CD4-positive, alpha-beta T cell treated with Interleukin-15 for 4 hours (primary cell): ENCODE measurements at places on chromosomes 6 and 20.

- no peak for DNase-seq
Observed at GRCh38 chr20:7323957-7324356, 556.5 kb downstream of the BMP2 start.

DNA sequence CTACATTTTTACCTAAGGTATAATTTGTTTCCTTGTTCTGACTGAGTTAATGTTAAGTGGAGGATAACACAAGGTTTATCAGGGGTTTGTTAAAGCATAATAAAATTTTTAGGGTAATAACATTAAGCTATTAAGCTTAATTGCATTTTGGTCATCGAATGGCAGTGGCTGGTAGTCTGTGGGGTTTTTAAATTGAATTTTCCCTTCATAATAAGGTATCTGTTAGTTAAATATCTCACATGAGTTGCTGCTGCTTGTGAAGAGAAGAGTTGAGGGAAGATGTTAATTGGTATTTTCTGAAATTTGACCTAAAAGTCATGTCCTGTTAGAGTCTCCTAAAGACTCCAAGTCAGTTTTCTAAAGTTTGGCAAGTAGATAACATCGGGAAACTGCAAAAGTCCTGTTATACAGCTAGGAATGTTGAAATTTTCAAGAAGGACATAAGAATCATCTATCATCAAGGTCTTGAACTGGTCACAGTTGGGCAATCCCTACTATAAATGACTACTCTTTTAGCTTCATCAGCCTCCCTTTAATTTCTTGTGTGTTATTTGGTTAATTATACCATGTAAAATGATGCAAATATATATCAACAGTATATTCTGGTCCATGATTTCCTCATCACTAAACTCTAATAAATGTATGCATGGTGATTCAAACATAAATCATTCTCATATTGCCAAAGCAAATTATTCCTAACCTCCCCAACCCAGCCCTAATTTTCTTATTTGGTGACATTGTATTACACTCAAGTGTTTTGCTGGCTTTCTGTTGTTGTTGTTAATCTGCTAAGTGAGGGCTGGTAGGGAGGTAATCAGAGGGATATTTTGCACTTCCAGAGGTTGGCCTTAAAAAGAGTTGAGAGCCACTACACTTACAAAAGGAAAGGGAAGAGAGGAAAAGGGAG, 64.0 kb downstream of the MAP3K5 start:
- DNase-seq: no peak

- DNase-seq: no peak
Observed at GRCh38 chr6:2063547-2063946, 181.9 kb downstream of the GMDS start.

- no peak for DNase-seq
Observed at GRCh38 chr6:142399739-142400138, 97.9 kb downstream of the ADGRG6 start.

DNA sequence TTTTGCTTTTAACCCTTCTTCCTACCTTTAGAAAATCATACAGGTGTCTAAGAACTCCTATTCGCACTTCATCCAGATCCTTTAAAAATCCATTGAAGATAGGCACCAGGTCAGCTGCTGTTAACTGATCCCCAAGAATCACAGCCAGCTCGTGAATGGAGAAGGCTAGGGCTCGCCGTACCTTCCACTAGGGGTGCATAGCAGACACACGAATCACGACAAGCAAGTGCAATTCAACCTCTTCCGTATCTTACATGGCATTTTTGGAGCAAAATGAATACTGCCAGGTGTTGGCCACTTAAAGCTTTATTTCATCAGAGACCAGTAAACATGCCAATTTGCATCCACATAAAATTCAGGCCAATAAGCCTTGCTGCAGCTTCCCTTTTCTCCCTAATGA, 10.8 kb upstream of the ANKRD60 start:
- DNase-seq: no peak

DNA sequence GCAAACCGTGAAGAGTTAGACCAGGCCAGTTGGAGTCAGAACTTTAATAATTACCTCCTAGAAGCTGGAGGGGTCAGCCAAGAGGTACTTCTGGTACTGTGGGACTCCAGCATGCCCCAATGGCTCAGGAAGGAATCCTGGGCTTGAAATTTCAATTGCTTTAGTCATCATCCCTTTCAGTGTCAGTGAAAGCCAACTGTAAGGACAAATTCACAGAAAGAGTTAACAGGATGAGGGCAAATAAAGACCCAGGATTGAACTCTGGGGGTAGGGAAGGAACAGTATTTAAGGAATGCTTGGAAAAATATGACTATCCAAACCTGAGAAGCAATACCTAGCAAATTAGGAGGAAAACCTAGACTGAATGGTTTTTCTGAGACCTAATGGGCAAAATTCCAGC, 735.1 kb upstream of the MARCKS start:
- DNase-seq: no peak

- DNase-seq: no peak
Observed at GRCh38 chr20:31578448-31579138, 26.5 kb upstream of the ID1 start.

DNA sequence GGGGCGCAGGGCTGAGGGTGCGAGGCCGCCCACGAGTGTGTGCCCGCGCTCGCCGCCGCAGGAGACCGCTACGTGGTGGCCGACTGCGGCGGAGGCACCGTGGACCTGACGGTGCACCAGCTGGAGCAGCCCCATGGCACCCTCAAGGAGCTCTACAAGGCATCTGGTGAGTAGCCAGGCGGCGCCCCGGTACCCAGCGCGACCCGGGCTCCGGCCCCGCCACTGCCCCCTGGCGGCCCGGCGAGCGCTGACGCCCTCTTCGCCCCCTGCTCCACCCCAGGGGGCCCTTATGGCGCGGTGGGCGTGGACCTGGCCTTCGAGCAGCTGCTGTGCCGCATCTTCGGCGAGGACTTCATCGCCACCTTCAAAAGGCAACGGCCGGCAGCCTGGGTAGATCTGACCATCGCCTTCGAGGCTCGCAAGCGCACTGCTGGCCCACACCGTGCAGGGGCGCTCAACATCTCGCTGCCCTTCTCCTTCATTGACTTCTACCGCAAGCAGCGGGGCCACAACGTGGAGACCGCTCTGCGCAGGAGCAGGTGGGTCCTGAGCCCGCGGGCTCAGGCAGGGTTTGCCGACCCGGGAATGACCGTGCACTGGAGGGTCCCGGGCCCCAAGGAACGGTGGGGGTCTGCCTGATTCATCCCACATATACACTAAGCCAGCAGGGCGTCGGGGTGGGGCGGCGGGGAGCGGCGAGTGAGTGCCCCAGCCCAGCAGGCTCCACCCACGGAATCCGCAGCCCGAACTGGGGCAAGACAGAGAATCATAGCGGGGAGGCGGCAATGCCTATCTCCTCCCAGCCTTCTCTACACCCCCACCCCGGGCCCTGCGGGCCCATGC, 17.4 kb downstream of the HSPA12B start:
- DNase-seq: peak; percentile 12

- DNase-seq: peak; percentile 43
Observed at GRCh38 chr6:105459049-105459448, 56.2 kb upstream of the PREP start.

GRCh38 chr20:52342913-52343312, 151.3 kb upstream of the ZFP64 start:
- peak; percentile 13 for DNase-seq

DNA sequence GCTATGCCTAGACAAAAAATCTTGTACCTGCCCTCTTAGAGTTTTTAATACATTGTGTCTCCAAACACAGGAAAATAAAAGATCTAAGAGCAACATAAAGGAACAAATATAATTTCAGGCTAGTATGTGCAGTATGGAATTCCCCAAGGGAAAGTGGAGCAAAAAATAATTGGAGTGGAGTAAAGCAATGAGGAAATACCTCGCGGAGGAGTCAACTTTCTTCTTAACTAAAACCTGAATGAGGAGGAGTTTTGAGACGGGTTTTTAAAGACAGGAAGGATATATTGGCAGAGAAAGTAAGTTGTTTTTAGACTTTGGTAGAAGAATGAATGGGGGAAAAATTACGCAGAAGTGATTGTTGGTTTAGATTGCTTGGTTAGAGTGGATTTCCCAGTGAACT, 14.0 kb downstream of the HIVEP1 start:
- DNase-seq: no peak

- DNase-seq: no peak
Observed at GRCh38 chr20:8223091-8223870, 91.2 kb downstream of the PLCB1 start.

DNA sequence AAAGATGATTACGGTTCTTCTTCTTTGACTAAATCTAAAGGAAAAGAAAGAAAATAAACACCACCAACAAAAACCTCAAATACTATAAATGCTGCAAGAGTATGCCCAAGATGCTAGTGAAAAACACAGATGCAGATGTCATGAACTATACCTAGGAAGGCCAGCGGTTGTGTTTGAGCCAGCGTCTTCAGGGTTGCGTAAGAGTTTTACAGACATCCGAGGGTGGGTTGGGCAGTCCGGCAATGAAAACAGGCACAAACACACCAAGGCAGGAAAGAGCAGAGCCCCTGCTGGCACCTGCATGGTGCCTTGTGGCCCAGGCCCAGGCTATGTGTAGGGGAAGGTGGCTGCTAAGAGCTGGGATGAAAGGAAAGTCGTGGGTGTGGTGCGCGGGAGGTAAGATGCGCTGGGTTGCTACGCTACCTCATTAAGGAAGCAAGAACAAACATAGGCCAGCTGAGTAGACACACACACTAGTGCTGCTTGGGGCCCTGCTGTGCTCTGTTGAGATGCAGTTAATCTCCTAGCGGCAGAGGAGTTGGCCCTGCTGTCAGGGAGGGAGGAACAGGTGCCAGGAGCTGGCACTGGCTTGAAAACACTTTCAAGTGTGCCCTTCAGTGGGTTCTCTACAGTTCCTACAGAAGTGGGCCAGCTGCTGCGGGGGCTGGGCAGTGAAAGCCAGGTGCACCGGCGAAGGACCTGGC, 170.2 kb upstream of the PLN start:
- no peak for DNase-seq

DNA sequence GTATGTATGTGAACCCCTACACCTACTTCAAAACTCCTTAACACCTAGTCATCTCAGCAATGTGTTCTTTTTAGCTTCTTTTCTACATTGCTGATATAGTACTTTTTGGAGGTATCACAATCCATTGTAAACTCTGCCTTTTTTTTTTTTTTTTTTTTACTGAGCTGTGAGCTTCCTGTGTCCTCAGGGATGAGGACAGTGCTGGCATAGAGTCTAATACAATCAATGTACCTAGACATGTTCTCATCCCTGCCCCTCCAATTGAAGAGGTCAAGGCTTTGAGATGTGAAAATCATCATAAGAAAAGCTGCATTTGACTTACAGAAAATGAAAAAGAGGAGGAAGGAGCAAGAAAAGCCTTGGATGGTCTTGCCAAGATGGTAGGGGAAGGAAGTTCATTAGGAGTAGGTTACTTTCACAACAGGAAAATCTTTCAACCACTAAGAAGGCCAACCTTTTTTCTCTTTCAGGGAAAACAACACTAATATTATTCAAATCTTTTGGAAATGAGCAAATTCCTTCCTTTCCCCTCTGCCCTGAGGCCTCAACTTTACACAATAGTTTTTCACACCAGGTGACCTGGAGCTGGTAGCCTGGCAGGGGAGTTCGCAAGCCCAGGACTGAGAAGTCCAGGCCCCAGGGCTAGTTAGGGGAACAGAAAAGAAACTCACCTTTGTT, 2.8 kb upstream of the JARID2 start:
- no peak for DNase-seq

DNA sequence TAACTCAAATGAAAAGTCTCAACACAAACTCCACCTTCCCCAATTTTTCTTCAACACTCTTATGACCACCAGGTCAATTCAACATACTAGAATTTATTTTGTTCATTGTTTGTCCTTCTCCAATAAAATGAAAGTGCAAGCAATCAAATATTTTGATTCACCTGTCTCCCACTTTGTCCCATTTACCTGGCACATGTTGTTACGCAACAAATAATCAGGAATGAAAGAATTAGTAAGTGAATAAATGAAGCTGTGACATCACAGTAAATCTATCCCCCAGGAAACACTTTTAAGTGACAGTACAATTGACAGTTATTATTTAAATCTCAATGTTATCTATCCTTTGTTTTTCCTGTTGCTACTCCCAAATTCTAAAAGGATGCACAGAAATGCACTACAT, 393.7 kb upstream of the OPRM1 start:
- DNase-seq: no peak

- DNase-seq: no peak
Observed at GRCh38 chr6:15297895-15298590, 52.2 kb downstream of the JARID2 start.

DNA sequence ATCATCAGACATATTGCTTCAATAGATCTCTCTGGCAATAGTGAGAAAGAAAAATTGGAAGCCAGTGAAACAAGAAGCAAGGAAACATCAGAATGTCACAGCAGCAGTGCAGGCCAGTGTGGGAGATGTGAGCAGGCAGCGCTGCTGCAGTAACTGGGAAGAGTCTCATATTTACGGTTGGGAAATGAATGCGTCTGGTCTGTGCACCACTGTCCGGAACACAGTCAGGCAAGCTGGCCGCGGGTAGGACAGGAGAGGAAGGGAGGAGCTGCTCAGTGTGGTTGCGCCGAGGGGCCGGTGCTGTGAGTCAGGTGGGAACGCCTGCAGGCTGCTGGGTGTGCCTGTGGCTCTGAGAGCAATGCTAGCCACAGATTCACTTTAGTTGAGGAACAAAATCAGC, 6.4 kb upstream of the PSMG4 start:
- DNase-seq: no peak

DNA sequence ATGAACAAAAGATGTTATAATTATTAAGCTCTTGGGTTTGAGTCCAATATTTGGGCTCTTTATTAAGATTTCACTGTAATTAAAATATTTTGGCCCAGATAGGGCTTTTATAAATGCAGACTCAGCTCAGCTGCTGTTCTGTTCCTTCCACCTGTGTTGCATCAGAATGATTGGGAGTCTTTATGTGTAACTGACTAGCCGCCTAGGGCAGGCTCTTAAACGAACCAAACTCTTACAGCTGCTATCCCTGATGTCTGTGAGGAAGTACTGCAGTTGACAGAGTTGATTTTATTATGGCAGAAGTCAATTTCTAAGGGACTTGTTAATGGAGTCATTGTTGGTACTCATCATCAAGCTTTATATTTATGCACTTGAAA, 144.7 kb downstream of the MYO6 start:
- no peak for DNase-seq

DNA sequence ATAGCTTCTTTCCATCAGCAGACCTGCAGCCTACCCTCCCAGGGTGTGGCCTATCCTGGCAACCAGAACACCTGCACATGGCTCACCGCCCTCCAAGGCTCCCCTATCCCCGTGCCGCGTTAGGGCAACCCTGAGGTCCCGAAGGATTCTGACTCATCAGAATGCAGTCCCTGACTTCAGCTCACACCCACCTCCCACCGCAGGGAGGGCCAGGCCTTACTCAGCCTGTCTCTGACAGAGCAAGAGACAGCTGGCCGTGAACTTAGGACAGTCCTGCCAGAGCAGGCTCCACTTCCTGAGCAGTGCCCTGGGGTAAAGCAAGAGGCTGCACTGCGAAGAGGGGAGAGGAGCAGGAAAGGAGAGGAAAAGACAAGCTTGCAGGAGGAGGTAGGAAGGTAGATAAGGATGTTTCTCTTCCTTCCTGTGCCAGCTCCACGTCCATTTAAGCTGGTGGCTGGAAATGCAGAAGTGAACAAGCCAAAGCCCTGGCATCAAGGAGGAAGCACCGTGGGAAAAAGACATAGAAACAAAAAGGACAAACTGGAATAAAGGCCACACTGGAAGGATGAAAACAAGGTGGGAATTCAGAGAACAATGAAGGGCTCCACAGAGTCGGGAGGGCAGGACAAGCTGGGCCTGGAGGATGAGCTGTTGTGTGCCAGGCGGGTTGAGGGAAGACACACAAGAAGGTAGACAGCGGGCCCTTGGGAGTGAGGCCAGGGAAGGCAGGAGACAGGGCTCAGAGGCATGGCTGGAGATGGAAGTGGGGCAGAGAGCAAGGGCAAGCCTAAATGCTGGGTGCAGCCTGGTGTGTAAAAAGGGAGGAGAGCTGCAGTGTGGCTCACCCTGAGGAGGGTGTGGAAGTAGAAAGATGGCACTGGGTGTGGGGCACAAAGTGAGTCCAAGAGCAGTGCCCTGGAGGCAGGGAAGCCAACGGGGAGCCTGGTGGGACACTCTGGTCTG, 102.7 kb downstream of the SLC23A2 start:
- DNase-seq: no peak
